Activated naive CD8-positive, alpha-beta T cell treated with anti-CD3 and anti-CD28 coated beads for 36 hours (primary cell): ENCODE measurements at places on chromosomes 11 and 22. TPM values are rescaled to one million over a fixed set of nuclear protein-coding genes. Genes with fewer than 3 reads are reported as not detected.

- H3K27me3 ChIP-seq, result peaks cover 11% of the 10 kb centered on the region
- peaks cover 2% of the 10 kb centered on the region for H3K4me1 ChIP-seq
- no peak overlapping the region for H3K27ac ChIP-seq
- H3K36me3 ChIP-seq, result no peaks in the 10 kb centered on the region
These were observed 24.9 kb downstream of the LRRC10B start for GRCh38 chr11:61533401-61533800.

DNA sequence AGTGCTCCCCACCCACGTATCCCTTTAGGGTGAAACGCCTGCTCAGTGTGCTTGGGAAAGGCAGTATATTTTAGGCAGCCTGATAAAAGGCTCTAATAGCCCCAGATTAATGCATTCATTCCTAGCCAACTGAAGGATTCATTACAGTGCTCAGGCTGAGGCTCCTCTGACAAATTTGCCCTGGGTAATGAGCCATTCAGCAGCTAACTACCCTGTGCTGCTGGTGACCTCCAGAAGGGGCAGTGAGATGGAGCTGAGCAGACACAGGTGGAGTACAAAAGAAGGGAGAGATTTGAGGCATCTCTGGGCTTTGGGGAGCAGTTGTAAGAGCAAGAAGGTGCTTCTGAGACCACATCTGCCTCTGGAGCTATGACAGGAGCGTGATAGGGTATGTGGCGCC is 817.0 kb downstream of the NTM start:
- no peaks in the 10 kb centered on the region for H3K36me3 ChIP-seq
- DNase-seq, result no peak
- no peak overlapping the region for H3K27ac ChIP-seq

GRCh38 chr22:40595497-40596234 is 40.9 kb downstream of the MRTFA start:
- peaks cover 40% of the 10 kb centered on the region for H3K4me1 ChIP-seq
- H3K27ac ChIP-seq, result no peak overlapping the region
- H3K36me3 ChIP-seq, result peaks cover 4% of the 10 kb centered on the region
- H3K27me3 ChIP-seq, result no peaks in the 10 kb centered on the region
- DNase-seq, result no peak
- no peak overlapping the region for H3K4me3 ChIP-seq

GRCh38 chr11:111320728-111321568 is 22.6 kb downstream of the POU2AF3 start:
- H3K27me3 ChIP-seq, result no peaks in the 10 kb centered on the region
- H3K4me3 ChIP-seq, result no peak overlapping the region
- DNase-seq, result no peak
- H3K27ac ChIP-seq, result no peak overlapping the region
- H3K4me1 ChIP-seq, result no peaks in the 10 kb centered on the region
- no peaks in the 10 kb centered on the region for H3K36me3 ChIP-seq

- no peaks in the 10 kb centered on the region for H3K4me1 ChIP-seq
- no peak for DNase-seq
- H3K4me3 ChIP-seq, result no peak overlapping the region
- H3K27me3 ChIP-seq, result no peaks in the 10 kb centered on the region
- no peak overlapping the region for H3K27ac ChIP-seq
These were observed 65.6 kb upstream of the E2F8 start for GRCh38 chr11:19306179-19306944.

GRCh38 chr11:35077709-35078469 is 61.1 kb upstream of the CD44 start:
- H3K27me3 ChIP-seq, result no peaks in the 10 kb centered on the region
- peak; percentile 46 for DNase-seq
- H3K4me1 ChIP-seq, result peaks cover 70% of the 10 kb centered on the region
- H3K36me3 ChIP-seq, result peaks cover 32% of the 10 kb centered on the region

The B3GAT1 gene
- 0.04 TPM for total RNA-seq

The SLC29A2 gene
- total RNA-seq, result 9.0 TPM

The HTR3A gene
- not detected for total RNA-seq

The BAD gene
- total RNA-seq, result 23.5 TPM
